ENCODE measurements at places on chromosomes 3 and 15.

DNA sequence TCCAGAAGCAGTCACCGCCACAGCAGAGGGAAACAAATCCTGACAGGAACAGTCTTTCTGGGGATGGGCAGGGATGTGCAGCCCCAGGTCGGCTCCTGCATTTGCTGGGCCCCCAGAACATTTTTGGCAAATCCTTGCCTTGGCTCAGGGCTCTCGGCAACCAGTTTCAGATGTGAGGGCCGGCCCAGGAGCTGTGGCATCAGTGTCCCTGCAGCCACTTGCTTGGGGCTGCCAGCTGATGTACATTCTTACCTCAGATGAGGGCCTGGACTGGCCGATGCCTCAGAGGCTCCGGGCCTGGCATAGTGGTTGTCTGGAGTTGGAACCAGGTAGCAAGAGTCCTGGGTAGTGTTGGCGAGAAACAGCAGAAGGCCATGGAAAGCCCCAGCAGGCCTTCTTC lies 4.2 kb downstream of the CYB561D2 start:
- no peak for DNase-seq

DNA sequence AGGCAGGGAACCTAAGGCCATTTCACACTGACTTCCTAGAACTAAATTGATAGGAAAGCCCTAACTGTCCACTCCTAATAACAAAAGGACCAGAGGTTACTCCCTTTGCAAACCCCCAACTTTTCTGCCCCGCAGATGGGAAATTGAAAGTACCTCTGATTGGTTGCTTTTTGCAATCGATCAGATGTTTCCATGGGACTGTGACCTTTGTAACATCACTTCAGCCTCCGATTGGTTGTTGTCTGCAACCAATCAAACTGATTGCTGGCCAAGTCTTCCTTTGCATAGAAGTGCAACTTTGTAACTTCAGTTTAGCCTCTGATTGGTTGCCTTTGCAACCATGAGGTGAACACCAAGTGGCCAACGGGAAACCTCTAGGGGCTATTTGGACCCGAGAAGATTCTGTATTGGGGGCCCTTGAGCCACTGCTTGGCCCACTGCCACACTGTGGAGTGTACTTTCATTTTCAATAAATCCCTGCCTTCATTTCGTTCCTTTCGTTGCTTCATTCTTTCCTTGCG lies 11.3 kb upstream of the KNL1 start:
- no peak for DNase-seq

DNA sequence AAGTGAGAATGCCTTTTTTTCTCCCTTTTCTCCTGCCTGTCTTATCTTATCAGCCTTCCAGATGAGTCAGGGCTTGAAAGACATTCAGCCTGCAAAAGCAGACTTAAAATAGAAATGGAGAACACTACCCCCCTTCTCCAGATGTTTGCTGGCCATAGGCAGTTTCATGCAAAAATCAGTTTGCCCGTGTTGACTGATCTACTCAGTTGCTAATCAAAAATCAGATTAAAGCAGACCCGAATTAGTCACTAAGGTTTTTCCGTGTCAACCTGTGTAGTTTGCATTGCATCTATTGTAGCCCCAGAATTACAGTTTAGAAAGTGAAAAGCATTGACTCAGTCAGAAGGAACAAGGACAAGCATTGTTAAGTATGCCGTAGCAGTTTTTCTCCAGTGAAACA lies 56.2 kb downstream of the IL5RA start:
- DNase-seq, result no peak

- no peak for DNase-seq
These were observed 224.2 kb downstream of the ITPR1 start for GRCh38 chr3:4717363-4717740.

- DNase-seq, result no peak
These were observed 89.9 kb downstream of the IQSEC1 start for GRCh38 chr3:12983319-12983718.

- no peak for DNase-seq
These were observed 43.2 kb upstream of the PTPN23 start for GRCh38 chr3:47337656-47338055.

GRCh38 chr15:68924866-68925560 lies 5.3 kb upstream of the SPESP1 start:
- DNase-seq, result peak; percentile 65
